ENCODE measurements at places on chromosomes 3 and 15.

GRCh38 chr3:194450341-194450740, 36.5 kb downstream of the ATP13A3 start:
- no peak for DNase-seq

- DNase-seq: no peak
Measured at GRCh38 chr15:61091856-61092255, 137.2 kb downstream of the RORA start.

- no peak for DNase-seq
Measured at GRCh38 chr15:82072926-82073537, 27.2 kb upstream of the MEX3B start.

DNA sequence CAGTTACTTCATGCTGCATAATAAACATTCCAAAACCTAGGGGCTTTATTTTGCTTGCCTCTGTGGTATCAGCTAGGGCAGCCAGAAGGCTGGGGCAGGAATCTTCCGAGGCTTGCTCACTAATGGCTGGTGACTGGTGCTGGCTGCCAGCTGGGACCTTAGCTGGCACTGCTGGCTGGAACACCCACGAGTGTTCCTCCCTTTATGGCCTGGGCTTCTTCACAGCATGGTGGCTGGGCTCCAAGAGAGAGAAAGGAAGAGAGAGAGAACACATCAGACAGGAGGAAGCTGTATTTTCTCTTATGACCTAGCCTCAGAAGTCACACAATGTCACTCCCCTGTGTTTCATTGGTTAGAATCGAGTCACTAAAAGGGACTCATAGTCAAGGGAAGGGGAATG, 23.9 kb upstream of the CDCP1 start:
- no peak for DNase-seq

- DNase-seq: no peak
Measured at GRCh38 chr15:66411190-66411589, 24.5 kb downstream of the MAP2K1 start.
